ENCODE measurements at places on chromosomes 6 and 20.

GRCh38 chr6:155275808-155276480 lies 12.1 kb downstream of the CLDN20 start:
- DNase-seq, result no peak

- DNase-seq, result no peak
These were observed 46.0 kb downstream of the CPXM1 start for GRCh38 chr20:2754424-2754823.

DNA sequence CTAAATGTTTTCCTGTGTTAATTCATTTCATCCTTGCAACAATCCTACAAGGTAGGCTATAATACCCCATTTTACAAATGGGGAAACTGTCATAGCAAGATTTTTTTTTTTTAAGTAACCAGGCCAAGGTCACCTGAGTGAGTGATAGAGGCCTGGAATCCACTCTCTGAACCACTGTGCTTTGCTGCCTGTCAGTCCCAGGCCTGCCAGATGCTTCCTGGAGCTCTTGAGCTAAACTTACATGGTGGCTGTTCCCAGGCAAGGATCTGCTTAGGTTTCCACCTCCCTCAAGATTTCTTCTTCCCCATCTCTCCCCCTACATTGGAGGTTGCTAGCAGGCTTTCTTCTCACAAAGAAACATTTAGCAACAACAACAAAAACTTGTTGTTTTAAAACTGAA lies 32.7 kb upstream of the RNF8 start:
- DNase-seq, result no peak

GRCh38 chr20:56816349-56816748 lies 187.2 kb downstream of the TFAP2C start:
- no peak for DNase-seq

Measured in HTR-8/SVneo (cell line).